NCI-H748 treated with DMSO at 0.1 percent for 48 hours (cell line): ENCODE measurements at places on chromosomes 5 and 9.

DNA sequence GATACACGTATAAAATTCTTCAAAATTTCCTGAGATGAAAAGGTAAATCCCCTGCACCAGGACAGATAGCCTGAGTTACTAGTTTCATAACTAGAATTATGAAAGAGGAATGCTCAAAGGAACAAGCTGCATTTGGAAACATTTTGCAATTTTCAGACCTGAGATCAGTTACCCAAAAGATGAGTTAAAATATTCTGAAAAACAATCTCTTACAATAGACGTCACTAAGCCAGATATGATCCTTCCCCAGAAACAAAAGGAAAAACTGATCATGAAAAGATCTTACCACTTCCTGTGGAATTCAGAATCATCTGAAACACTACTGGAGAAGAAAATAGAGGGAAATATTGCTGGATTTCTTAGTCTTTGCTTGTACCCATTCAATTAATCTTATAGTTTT lies 204.7 kb downstream of the ARRDC3 start:
- DNase-seq, result no peak

- no peak for DNase-seq
These were observed 139.4 kb upstream of the RAI14 start for GRCh38 chr5:34516686-34517085.

DNA sequence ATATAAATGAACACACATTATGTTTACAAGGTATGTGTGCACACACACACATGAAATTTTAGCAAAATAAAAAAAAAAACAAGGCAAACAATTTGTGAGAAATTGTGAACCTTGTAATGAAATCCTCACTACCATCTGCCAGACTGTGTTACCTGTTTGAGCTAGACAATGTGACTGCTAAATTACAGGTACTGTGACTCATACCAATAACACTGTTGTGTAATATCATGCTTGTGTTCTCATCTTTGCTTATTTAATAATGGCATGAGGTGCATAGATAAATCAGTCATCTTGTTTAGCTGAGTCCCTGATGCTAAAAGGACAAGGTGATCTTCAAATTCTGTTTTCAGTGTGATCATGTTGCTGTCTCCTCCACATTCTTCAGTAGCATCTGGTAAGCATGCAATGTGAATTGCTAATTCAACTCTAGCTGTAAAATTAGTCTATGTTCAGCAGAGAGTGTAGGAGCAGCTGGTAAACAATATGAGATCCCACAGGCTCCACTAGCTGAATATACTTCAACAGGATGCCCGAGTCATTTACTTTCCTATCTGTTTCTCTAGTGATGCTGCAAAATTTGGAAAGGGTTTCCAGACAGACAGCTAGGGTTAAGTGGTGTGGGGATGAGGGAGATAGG lies 966.3 kb upstream of the C9orf72 start:
- DNase-seq, result peak; percentile 71

DNA sequence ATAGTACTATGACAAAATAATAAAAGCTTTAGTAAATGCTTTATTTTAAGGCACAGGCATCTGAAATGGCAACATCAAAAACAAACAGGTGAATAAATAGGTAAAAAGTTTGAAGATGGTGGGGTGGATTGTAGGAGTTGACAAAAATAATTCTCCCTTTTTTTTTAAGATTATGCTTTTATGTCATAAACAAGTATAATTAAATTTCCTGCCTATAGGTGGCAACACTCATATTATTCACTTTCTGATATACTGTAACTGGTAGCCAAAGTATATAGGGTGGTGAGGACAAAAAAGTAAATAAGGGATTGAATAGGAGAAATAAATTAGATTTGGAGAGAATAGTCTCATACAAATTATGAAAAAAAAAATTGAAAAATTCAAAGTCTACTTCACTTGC lies 120.0 kb upstream of the ACOT12 start:
- DNase-seq, result peak; percentile 8

DNA sequence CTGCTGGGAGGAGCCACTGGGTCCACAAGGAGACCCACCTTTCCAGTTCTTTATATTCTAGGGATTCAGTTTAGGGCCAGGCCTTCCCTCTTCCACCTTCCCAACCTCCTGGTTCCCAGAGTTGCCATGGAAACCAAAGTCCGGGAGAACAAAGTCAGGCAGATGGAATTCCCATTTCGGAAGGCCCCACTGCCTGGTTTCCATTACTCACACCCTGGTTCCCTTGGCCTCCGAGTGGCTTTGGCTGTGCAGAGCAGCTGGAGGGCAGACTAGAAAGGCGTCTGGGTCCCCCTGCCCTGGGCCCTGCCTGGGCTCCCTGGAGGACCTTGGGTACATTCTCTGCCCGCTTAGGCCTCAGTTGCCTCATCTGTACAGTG lies 136.1 kb downstream of the RGS3 start:
- DNase-seq, result no peak

DNA sequence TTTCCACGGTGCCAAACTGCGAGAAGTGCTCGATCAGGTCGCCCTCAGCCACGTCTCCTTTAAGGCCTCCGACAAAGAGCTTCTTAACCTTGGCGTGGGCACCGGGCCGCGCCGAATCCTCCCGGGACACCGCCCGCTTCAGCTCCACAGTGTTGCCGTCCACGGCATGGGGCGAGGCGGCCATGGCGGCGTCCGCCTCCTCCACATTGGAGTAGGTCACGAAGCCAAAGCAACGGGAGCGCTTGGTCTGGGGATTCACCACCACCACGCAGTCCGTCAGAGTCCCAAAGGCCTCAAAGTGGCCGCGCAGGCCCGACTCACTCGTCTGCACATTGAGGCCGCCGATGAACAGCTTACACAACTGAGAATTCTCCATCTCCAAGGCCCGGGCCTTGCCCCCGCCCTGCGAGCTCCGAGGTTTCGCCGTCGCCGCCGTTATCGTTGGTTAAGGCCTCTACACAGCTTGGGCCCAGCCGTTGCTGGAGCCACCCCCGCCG lies 424 bp downstream of the HNRNPA0 start:
- DNase-seq, result no peak
